Stimulated activated CD8-positive, alpha-beta memory T cell treated with anti-CD3 and anti-CD28 coated beads, Interleukin-2, amount 100 ng/mL, for 1 hour (primary cell): ENCODE measurements at places on chromosomes 6 and 20.
A peak's percentile ranks its signal among the peaks of the same experiment; 100 is the strongest.

DNA sequence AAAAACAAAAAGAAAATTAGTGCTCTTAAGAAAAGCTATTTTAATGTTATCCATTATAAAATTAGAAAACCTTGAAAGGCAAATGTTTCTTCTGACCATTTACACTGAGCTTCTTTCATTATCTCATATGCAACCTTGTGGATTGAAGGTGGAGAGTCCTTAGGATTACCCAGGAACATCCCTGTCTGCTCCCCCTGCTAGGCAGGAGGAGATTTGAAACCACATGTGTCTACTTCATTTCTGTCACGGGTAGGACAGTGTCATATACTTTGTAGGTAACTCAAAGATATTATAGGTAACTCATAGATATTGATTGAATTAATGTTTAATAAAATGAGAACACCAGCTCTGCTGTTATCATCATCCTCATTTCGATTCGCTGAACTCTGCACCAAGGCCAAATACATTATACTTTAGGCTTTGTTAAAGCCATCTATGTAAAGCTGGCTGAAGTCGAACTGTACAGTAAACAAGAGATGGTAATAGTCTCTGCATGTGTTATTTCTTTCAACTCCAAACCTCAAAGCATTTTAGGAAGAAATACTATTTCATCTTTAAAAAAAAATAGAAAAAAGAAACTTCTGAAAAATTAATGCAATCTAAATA is 49.5 kb downstream of the HDAC2 start:
- DNase-seq, result no peak

DNA sequence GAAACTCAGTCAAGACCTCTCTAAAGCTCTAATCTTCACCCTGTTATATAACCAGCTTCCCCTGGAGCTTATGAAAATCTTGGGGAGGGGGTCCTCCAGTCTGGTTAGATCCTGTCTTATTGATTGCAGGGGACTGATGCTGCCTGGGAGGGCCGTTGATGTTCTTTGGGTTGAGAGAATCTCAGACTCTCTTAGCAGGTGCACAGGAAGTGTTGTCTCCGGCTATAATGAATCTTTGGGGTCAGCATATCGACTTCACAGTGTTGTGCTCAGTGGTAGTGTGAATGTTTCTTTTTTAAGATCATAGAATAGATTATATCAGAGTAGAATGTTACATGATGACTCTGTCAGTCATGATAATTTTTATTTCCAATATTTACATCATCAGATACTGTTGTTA is 2.8 kb upstream of the ECI2 start:
- DNase-seq, result no peak

DNA sequence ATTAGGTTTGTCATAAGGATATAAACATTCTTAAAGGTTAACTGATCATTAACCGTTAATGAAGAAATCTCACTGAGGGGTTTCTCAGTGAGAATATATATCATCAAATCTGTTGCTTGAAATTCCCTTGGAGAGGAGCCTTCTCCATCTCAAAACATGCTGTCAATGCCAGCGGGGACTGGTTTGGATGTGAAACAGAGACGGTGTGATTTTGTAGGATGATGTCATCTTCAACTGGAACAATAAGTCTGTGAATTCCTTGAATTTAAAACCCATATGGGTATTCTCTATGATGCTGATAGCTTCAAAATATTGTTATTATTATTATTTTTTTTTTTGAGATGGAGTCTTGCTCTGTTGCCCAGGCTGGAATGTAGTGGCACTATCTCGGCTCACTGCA is 75.9 kb downstream of the GMPR start:
- DNase-seq, result no peak

GRCh38 chr20:33554914-33555420 is 65.1 kb downstream of the CBFA2T2 start:
- DNase-seq, result peak; percentile 9

GRCh38 chr20:51926670-51927305 is 124.5 kb upstream of the SALL4 start:
- DNase-seq, result no peak

GRCh38 chr20:63092660-63093215 is 86.0 kb upstream of the BHLHE23 start:
- DNase-seq, result no peak

DNA sequence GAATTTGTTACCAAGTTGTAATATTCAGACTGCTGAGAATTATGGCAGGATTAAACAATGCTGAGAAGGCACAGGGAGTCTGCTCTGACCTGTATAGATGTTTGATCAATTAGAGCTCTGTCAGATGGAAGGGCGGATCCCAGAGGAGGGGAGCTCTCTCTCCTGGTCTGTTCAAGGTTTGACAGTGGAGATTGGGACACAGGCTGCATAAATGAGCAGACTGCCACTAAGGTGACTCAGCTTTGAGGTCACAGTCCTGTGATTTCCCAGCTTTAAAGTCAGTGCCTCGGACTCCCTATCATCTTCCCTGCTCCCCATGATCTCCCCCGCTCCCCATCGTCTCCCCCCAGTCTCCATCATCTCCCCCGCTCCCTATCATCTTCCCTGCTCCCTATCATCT is 59.2 kb upstream of the SLC22A23 start:
- DNase-seq, result no peak

GRCh38 chr6:37168811-37169495 is 999 bp upstream of the PIM1 start:
- DNase-seq, result no peak

- DNase-seq, result no peak
Observed at GRCh38 chr6:144606083-144606482, 320.9 kb downstream of the UTRN start.

GRCh38 chr6:49911252-49911651 is 44.9 kb upstream of the CRISP1 start:
- DNase-seq, result no peak

- DNase-seq, result no peak
Observed at GRCh38 chr6:122789182-122790027, at the start of gene SMPDL3A. Gene SMPDL3A (plus strand): TSS chr6:122789258. CDS start chr6:122789347, 89 bp downstream.

DNA sequence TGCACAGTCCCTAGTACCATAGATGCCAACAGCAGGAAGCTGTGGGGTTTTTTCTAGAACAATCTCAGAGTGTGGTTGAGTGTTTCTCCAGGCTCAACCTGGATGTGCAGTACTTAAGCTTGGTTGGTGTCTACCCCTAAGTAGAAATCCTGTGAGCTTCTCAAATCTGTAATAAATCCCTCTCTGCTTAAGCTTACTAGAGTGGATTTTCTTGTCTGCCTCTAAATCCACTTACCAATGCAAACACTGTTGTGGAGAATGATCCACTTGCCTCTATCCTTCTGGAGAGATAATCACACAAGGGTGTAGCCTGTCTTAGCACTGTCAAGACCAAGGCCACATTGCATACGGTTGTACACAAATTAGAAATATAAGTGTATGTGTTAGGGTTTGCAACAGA is 43.3 kb upstream of the CLIC5 start:
- DNase-seq, result no peak

DNA sequence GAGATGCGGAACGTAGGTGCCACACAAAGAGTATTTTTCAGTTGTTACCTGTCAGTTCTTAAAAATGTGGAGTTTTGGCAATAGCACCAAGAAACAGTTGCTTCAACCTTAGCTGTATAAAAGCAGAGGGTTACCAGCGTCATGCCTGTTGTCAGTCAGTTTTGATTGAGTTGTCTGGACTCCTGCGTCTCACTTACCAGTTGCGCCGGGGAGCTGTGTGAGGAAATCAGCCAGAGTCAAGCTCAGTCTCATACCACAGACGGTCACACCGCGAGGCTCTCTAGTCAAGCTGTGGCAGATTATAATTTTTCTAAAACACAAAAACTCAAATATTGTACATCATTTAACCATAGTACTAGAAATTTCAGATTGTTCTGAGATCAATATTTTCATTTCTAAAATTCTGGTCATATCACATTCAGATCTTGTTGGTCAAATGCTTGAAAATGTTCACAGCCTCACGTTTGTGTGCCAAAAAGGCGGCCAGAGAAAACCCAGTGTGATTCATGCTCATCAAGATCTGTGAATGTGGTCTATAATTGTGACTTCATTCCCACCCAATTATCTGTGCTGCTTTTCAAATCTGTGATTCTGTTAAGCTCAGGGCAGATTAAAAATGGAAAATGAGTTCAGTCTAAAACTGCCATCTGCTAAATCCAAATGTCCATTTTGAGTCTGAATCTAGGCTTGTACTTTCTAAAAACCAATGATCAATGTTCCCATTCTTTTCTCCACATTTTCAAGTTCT is 37.5 kb downstream of the SASH1 start:
- no peak for DNase-seq

DNA sequence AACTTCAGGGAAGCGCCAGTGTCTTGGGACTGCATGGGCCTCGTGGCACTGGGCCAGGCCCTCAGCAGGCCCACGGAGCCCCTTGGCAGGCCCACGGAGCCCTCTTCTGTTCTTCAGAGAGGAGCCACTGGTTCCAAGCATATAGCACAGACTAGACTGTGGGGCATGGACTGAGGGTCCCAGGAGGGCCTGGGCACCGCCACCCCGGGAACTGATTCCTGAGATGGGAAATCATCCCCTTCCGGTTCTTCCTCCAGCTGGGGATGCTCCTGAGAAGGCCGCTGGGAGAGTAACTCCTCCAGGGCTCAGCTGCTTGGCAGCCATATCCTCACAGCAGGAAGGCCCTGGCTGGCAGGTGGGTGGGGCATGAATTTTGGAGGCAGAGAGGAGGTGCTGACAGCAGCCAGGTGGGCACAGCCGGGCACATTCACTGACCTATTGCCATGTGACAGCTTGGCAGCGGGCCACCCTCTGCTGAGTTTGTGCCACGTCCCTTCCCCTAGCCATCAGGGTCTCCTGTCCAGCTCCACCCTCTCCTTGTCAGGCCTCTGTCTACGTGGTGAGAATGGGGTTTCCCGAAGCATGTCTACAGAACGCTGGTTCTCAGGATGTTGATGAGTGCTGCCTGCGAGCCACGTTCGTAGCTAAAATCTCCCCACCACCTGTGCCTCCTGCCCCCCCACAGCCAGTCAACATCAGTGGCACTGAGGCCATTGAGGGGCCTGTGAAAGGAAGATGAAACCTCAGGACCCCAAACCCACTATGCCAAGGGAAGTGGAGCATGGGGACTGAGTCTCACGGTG is 152.1 kb downstream of the TAF4 start:
- no peak for DNase-seq

DNA sequence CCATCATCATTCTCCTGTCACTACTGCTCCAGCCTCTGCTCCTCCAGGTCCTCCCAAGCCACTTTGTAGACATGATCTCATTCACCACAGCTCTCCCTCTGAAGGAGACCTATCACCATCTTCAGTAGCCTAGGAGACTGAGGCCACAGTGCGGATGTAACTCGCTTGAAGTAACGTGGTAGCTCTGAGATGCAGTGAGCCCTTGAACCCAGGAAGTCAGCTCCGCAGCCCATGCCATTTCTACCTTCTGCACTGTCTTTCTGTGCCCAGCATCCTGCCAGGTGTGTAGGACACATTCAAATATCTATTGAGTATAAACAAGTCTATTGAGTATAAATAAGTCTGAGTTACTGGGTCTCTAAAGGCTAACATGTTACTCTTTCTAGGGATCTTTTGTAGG is 164.4 kb downstream of the CDH26 start:
- no peak for DNase-seq

GRCh38 chr6:13004601-13005000 is 288.0 kb downstream of the PHACTR1 start:
- no peak for DNase-seq

- no peak for DNase-seq
Observed at GRCh38 chr6:53809691-53810090, 14.9 kb downstream of the LRRC1 start.

- no peak for DNase-seq
Observed at GRCh38 chr6:15665237-15665636, 2.4 kb upstream of the DTNBP1 start.

DNA sequence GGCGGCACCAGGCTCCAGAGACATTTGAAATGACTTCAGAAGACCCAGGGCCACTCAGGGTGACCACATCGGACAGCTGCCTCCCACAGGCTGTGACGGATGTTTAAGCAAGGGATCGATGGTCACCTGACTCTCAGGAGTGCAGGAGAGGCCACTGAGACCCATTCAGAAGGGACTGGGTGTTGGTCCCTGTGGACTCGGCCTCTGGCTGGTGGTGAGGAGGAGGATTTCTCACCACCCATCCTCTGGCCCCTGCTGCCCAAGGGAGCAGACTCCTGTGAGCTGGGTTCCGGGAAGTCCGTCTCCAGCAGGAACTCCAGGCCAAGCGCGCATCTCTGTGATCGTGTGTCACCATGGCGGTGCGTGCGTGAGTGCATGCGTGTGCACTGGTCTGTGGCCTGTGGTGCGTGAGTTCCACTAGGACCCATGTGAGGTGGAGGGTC is 25.5 kb downstream of the NPEPL1 start:
- DNase-seq, result no peak
